Activated naive CD4-positive, alpha-beta T cell treated with anti-CD3 and anti-CD28 coated beads for 36 hours (primary cell): ENCODE measurements at places on chromosomes 4 and X.

DNA sequence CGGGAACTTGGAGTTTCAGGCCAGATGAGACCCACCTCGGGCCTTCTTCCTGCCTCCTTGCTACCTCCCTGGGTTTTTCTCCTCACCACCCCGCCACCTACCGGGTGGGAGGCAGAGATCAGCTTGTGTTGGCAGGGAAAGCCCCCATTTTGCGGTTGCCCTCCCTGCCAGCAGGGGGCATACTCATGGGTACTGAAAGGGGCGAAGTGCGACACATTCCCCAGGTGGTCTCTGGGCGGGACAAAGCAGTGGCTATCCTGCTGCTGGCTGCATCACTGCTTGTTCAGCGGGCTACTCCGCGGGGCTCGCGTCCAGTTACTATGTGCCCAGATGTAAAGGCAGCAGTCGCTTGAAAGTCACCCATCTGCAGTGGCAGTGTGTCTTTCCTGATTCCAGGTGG is 330.3 kb downstream of the PDHA2 start:
- peak; percentile 5 for DNase-seq

DNA sequence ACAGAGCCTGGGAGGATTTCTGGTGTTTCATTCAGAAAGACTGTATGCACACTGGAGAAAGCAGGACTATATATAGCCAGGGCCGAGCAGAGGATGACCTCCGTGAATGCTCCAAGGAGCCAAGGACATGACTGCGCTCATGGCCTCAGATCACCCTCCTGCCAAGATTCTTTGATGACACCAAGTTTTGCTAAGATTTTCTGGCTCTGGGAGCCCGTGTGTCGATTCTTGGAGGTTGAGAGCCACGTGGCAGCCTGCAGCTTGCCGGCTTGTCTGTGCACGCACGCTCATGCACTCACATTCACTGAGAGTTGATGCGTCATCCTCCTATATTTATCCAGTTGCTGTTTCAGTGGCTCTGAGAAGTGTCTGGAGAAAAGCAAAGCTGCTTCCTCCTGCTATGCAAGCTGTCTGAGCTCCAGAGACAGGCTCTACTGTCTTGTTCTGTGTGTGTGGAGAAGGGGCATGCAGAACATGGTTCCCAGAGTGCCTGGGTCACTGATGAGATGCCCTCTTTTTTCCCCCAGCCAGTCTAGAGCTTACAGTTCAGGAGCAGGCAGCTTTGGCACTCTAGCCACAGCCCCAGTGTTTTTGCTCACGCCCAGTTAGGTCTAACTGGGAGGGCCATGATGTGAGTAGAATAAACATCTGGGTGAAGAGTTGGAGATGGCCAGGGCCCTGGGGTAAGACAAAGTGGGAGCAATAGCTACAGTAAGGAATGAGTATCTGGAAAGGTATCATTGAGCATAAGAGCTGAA is 64.9 kb upstream of the SCOC start:
- no peak for DNase-seq

- DNase-seq: peak; percentile 26
These were observed 125.1 kb downstream of the CAMK2D start for GRCh38 chr4:113636438-113636818.

DNA sequence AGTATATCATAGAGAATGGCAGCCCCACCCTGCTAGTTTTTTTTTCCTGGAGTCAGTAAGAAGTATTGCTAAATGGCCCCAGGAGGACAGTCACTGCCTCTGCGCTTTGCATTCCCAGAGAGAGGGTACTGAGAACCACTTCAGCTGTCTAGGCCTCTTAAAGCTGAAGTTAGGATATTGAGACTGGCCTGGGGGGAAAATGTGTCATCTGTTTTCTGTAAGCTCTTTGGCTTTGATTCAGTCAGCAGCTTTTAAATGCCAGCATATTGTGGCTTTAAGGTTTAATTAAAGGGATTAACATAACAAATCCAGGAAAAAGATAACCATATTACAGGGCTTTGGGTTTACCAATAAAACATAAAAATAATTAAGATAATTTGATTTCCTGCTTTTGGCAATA is 852.0 kb downstream of the PCDH18 start:
- DNase-seq: no peak

DNA sequence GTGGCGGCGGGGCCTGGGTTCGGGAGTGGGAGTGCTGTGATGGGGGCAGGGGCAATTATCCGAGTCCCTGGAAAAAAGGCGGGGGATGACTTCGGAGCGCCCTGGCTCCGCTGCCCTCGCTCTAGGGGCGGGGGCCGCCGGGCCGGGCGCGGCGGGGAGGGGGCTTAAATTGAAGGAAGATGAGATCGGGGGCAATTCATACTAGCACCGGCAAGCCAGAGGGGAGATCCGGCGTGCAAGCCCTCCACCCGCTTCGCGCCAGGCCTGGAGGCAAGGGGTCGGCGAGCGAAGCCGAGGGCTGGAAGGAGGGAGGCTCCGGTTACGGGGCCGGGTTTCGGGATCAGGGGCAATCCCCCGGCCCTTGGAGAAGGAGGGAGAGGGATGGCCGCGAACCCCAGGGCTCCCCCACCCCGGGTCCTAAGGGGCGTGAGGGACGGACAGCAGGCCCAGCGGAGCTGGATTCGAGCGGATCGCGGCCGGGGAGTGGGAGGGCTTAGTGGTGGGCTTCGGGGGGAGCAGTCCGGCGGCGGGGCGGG is 1.2 kb downstream of the BCORL1 start:
- no peak for DNase-seq

GRCh38 chr4:26611372-26611771 is 27.5 kb downstream of the TBC1D19 start:
- DNase-seq: no peak

GRCh38 chrX:33336783-33337182 is 125.4 kb upstream of the DMD start:
- DNase-seq: no peak

- DNase-seq: no peak
These were observed 110.0 kb downstream of the PSAPL1 start for GRCh38 chr4:7324651-7325121.

DNA sequence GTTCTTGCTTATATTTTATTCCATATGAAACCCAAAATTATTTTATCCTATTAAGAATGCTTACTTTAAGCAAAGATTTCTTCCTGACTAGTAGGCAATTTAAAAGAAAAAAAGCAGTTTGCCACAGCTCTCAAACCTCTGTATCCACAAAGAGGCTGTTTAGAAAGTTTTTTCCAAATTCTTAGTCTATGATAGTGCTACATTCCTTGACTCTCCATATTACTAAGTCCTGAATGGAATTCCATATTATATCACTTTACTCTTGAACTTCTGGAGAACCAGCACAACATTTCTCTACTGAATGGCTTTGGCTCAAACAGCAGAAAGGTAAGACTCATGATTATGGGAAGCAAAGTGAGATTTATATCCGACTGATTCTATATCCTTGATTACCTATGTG is 8.3 kb downstream of the SLC10A6 start:
- DNase-seq: no peak

DNA sequence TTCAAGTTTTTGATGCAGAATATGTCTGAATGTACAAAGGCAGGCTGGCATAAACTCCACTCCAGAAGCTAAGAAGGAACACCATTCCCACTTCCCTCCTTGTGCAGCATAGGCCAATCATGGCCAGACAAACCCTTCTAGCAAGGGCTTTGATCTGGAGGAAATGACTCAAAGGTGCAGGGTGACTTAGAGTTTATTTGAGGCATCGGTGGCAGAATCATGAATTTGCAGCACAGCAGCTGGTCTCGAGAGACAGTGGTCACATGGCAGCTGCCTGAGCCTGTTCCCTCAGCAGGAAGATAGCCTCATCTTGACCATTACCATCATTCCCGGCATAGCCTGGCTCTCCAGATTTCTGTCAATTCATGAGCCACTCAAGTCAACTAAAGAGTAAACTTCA is 154.5 kb downstream of the ATP10D start:
- DNase-seq: peak; percentile 6

- no peak for DNase-seq
These were observed 483.4 kb downstream of the RPA4 start for GRCh38 chrX:97367125-97367524.

- no peak for DNase-seq
These were observed 135.8 kb upstream of the PDLIM3 start for GRCh38 chr4:185671066-185671465.

DNA sequence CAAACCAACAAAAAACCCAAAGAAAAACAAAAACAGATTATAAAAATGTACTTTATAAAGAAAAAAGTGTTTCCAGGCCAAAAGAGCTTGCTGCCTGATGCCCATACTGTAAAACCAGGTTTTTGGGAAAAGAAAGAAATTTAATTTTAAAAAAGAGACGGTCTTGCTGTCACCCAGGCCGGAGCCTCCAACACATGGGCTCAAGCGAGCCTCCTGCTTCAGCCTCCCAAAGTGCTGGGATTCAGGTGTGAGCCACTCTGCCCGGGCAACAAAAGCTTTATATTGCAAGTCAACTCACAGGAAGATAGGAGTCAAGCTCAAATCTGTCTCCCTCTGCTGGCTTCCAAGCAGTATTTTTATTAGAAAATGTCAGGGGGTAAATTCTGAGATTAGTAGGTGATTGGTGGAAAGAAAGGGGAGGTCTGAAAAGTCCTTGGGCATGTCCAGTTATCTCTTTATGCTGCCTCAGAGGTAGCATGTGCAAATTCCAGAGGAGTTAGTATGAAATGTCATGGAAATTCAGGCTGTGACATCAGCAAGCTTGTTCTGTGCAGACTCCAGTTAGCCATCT is 39.4 kb downstream of the MGST2 start:
- DNase-seq: no peak

DNA sequence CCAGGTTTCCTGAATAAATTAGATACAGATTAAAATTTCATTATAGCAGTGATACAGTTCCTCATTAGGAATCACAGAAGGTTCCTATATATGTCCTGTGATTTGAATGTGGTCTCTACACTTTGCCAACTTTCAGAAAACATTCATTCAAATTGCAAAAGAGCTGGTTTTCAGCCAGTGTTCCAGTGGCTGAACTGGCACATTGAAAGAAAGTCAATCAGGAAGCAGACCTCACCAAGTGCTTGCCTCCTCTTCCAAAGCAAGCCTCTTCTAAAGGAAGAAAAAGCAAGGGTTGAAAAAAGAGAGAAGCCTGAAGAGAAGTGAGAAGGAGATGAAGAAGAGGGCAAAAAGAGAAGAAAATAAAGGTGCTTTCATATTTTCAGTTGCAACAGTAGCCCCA is 12.7 kb downstream of the KLHL34 start:
- no peak for DNase-seq

DNA sequence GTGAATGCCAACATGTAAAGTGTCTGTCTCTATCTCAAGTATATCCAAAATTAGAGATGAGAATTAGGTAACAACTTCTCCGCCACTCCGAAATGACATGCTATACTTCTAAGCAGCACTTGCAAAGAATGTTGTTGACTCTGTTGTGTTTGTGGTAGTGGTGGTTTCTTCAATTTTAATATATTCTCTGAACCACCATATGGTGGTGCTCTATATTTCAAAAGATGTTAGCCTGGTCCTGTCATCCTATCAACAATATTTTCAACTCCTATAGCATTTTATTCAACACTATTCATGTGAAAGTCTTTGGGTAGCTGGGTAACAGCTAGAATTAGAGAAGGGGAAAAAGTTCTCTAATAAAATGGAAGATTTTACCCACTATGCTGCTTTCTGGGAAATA is 1622.8 kb upstream of the IGFBP7 start:
- DNase-seq: no peak
